ENCODE measurements at places on chromosomes 7 and 10.

DNA sequence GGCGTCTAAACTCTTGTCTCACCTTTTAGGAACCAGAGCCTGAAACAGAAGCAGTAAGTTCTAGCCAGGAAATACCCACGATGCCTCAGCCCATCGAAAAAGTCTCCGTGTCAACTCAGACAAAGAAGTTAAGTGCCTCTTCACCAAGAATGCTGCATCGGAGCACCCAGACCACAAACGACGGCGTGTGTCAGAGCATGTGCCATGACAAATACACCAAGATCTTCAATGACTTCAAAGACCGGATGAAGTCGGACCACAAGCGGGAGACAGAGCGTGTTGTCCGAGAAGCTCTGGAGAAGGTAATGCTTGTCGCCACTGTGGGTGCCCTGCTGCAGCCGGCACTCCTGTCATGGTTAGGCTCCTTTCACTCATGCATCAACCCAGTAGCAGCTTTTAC lies 113.1 kb downstream of the ZMYND11 start:
- no peak for DNase-seq

- no peak for DNase-seq
Observed at GRCh38 chr7:137667633-137668387, 179.0 kb downstream of the DGKI start.

- DNase-seq, result no peak
Observed at GRCh38 chr10:87546971-87547413, 42.3 kb downstream of the MINPP1 start.

DNA sequence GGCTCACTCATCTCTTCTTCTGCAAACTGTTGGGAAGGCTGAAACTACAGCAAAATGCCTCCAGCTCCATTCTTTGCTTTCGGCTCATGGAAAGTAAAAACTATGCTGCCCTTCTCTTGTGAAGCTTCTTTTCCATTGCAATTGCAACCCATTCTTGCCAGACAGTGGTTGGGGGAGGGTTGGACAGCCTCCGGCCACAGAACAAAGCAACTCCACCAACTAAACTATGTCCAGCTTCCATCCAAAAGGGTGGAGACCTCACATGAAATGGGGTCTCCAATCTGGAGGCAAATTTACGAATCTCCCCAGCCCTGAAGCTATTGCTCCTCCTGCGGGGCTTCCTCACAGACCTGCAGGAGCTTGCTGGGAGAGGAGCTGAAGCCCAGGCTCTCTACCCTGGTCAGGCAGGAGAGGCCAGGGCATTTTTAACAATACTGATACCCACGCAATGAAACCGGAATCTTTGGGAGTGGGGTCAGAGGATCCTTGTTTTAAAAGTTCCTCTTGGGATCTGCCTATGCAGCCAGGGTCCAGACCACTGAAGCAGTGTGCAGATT lies 549 bp downstream of the GPNMB start:
- no peak for DNase-seq

DNA sequence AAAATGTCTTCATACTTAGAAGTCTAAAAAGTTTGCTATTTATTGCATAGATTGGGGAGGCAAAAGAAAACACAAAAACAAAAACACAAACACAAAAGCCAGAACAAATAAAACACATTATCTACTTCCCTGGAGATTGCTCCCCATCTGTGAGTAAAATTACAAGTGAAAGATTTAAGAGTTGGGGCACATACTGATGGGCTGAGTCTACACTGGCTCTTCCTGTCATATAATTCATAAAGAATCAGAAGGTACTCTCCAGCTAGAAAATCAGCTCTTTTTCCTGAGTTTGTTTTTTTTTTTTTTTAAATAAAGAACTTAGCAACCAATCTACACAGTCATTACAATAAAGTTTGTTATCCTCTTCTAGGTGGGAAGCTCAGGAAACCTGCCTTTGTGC lies 192.4 kb upstream of the LRRN3 start:
- DNase-seq, result no peak

GRCh38 chr10:93436591-93437085 lies 45.5 kb downstream of the MYOF start:
- no peak for DNase-seq

DNA sequence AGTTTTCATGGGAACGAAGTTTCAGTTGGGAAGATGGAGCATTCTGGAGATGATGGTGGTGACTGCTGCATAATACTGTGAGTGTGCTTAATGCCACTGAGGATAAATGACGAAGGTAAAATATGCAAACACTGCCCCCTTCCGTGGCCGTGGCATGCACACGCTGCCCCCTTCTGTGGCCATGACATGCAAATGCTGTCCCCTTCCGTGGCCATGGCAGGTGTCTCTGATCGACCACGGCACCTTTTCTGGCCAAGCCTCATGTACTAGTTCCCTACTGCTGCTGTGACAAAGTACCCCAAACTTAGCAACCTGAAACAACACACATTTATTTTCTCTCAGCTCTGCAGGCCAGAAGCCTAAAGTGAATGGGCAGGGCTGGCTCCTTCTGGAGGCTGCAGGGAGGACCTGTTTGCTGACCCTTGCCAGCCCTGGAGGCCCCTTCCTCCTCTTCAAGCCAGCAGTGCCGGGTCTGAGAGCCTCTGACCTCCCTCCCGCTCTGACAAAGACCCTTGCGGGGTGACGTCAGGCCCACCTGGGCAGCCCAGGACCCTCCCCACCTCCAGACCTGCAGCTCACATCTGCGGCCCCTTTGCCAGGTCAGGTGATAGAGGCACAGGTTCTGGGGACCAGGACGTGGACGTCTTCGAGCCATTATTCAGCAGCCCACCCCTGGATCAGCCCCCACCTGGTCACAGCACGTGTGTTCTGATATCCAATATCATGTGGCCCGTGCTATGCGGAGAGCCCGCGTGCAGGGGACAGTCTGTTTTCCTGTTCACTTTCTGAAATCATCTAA lies 82.0 kb downstream of the MICALL2 start:
- no peak for DNase-seq

DNA sequence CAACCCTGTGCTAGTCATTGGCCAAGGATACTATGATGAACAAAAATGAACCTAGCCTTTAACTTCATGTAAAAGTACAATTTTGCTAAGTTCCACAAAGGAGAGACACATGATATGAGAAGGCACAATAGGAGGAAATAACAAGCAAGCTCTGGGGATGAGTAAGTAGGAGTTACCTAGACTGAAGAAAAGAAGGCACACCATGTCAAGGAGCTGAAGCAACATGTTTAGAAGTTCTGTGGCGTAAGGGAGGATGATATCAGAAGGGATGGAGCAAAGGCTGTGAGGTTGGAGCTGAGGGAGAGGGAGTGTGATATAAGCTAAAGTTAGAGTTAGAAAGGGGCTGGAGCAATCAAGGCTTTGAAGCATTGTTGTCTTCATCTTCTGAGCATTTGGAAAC lies 25.6 kb downstream of the KIFBP start:
- no peak for DNase-seq

DNA sequence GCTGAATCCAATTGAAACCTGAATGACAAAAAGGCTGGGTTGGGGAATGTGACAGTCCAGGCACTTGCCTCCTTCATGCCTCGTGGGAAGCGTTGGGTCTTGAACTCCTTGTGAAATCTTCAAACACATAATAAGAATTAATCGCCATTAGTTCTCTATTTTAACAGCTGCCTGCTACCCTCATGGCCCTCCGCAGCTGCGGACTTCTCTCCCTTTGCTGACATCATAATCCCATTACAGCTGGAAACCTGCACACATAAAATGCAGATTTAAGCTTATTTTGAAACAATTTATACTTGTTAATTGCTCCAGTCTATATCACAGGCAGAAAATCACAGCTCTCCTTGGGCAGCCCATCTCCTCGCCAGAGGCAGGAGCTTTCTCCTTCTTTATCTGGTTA lies 403.0 kb upstream of the MKI67 start:
- no peak for DNase-seq

DNA sequence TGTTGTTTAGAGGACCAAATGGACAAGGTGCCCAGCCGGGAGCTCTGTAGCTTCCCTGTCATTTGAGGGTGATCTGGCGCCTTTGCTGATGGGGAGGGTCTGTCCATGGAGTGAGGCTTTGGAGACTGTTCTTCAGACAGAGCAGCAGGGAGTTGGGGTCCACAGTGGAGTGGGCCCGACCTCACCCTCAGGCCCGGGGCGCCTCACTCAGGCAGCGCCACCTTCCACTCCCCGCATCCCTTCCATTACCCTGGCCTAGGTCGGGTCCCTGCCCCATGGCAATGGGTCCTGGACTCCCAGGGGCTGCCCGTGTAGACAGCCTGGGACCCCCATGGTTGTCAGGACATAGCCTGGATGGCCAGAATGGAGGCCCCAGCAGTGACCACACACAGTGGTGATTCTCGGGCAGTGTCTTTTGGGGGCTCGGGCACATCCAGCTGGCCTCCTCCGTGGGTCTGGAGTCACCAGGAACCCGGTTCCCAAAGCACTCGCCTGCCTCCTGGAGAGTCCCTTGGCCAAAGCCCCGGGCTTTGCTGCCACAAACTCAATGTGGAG lies 38.5 kb downstream of the TCERG1L start:
- DNase-seq, result no peak

- no peak for DNase-seq
Observed at GRCh38 chr10:90530521-90530920, 327.3 kb downstream of the HTR7 start.

DNA sequence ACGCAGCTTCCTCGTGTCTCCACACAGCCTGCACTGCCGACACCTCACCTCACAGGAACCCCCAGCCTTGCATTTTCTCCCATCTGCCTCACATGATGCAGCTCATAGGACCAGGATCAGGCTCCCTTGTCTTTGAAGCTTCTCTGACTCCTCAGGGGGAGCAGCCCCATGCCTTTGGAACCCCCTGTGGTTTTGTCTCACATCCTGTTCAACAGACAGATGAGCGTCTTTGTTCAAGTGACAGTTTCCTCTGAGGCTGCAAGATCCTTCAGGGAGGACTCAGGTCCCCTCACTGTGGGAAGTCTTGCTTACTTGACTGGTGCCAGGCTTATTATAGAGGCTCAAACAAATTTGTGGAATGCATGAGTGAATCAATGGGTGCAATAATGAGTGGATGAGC lies 667.1 kb downstream of the INHBA start:
- no peak for DNase-seq

DNA sequence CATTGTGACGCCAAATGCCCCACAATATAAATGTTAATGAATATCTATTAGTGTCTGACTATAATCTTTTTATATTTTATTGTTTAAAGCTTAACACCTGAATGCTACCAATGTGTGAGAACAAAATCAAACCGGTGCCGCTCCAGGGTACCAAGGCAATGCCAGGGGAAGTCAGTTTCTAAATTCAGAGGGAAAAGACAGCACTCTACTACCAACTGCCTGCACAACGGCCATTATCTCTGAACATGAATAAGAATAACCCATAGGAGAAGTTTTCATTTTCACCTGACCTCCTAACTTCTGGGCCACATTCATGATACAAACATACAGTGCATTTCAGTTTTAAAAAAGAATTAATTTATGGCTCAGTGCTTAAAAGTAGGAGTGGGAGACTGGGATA lies 21.7 kb downstream of the USP6NL start:
- no peak for DNase-seq

DNA sequence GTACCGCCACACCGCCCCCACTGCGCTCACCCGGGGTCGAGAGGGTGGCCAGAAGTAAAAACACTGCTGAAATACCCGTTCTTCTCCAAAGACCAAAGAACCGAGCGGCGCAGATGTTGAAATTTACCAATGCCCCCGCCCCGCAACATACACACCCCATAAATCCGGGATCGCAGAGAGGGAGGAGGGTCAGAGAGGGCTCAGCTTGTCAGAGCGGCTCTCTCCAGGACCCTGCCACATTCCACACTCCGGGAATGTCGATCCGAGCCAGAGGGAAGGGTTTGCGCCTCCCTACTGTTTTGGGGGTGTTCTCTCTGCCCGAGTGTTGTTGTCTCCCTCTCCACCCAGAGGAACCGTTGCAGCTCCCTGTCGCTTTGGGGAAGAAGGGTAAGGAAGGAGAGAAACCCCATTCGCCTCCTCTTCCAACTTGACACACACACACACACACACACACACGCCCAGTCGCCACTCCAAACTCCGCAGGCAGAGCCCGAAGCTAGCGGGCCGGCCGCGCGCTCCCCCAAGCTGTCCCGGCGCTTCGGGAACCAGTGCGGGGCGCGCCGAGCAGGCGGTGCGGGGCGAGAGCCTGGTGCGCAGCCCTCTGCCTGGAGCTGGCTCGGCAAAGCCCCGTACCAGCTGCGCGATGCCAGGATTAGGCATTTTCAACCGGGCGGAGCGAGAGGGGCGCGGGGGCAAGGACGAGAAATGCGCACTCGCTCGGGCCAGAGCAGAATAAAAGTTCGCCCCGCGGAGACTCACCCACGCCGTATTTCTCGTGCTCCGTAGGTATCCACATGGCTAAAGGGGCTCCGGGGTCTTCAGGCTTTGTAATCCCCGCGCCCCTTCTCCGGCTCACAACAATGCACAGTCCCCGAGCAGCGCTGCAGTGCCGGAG lies 609 bp downstream of the DOCK4 start:
- no peak for DNase-seq

DNA sequence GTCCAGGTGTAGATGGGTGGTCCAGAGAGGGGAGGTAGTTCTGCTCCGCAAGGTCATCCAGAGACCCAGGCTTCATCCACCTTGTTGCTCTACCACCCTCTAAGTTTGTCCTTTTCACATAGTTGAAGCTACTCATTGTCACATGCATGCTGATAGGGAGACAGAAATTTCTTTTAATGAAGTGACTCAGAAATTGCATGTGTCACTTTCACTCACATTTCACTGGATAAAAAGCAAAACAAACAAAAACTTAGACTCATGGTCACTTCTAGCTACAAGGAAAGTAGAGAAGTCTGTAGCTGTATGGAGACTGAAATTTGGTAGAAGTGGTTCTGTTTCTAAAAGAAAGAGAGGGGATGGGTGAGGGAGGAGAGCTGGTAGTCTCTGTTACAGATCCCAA lies 161.9 kb downstream of the SORCS3 start:
- DNase-seq, result no peak

- no peak for DNase-seq
Observed at GRCh38 chr7:37216156-37216852, 232.4 kb downstream of the ELMO1 start.

GRCh38 chr7:157194948-157195347 lies 56.2 kb downstream of the UBE3C start:
- DNase-seq, result no peak
